Breast epithelium (tissue), 4 donors: ENCODE measurements at places on chromosomes 12 and 14.

DNA sequence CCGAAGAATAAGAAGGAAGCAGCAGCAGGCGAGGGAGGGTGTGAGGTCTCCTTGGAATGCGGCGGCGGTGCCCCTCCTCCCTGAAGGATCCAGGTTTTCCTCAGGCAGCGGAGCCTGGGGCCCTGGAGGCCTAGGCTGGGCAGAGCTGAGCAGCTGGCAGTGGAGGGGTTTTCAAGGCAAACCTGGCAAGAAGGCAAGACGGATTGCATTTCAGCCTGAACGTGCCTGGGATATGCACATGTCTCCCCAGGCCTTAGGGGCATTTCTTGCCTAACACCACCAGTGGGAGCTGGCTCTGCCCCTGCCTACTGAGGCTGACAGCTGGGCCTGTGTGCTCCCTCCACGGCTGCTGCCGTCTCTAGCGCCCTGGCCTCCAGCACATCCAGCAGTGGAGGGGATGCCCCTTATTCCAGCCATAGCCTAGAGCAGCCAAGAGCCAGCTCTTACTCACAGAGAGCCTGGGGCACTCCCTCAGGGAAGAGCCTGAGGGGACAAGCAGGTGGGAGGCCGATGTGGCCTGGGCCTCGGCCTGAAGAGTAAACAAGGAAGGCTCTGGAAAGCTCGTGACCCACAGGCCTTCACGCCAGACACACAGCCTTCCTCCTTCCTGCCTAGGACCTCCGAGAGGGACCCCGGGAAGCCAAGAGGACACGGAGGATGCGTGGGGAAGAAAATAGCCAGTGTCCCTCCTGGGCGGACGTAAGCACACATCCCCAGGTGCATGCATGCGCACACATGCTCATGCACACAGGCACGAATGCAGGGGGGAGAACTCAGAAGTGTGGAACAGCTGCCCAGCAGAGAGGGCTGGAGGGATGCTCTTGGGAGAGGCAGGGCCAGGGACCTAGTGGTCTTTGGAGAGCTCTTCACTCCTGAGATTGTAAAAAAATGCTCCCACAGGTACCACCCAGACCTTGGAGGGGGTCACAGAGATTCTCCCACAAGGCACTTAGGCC lies 23.0 kb upstream of the EIF2B2 start:
- peak overlapping the region; percentile 42 for H3K27ac ChIP-seq
- no peak overlapping the region for H3K4me3 ChIP-seq
- H3K36me3 ChIP-seq, result no peaks in the 10 kb centered on the region
- no peaks in the 10 kb centered on the region for H3K27me3 ChIP-seq

- H3K27ac ChIP-seq, result no peak overlapping the region
- no peaks in the 10 kb centered on the region for H3K4me1 ChIP-seq
- no peak for DNase-seq
- no peak overlapping the region for H3K4me3 ChIP-seq
- H3K27me3 ChIP-seq, result no peaks in the 10 kb centered on the region
- no peaks in the 10 kb centered on the region for H3K36me3 ChIP-seq
Observed at GRCh38 chr14:88682495-88683114, 110.1 kb downstream of the EML5 start.

DNA sequence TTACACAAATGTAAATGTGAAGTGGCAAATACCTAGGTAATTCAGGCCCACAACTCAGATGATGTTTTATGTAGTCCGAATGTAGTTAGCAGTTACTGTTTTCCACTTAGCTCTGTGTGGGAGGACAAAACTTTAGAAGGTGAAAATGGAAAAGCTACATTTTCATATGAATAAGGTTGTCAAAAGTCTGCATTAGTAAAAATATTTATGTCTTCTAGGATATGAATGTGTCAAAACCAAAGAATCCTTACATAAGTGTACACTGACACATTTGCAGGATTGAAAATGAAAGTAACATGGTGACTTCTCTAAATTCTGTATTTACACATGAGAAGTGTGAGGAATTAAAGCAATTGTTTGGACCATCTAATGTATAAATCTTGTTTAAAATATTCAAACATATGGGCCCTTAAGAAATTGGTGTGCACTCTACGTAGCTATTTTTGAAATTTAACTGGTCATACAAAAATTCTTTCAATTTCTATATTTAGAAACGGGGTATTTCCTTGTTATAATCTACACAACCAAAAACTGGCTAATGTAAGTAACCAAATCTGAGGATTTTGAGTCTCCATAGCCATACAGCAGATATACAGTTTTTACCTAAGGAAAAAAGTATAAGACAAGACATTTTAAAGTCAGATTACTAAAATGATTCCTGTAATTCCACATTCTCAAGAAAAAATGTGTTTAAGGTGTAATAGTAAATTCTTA lies 5.4 kb downstream of the CDKN1B start:
- H3K4me1 ChIP-seq, result peaks cover 8% of the 10 kb centered on the region
- peak overlapping the region; percentile 96 for H3K27ac ChIP-seq
- DNase-seq, result no peak
- H3K36me3 ChIP-seq, result no peaks in the 10 kb centered on the region
- H3K27me3 ChIP-seq, result no peaks in the 10 kb centered on the region

DNA sequence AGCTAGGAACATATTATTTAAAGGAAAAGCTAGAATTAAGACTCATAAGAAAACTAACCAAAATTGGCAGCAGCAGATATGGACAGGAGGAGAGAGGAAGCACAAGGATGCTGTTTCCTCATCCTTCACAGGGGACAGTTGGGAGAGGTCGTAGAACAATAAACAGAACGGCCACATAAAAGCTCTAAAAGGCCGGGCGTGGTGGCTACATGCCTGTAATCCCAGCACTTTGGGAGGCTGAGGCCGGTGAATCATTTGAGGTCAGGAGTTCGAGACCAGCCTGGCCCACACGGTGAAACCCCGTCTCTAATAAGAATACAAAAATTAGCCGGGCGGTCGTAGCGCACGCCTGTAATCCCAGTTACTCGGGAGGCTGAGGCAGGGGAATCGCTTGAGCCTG lies 10.5 kb downstream of the TCL1B start:
- H3K27ac ChIP-seq, result no peak overlapping the region
- no peaks in the 10 kb centered on the region for H3K36me3 ChIP-seq
- peaks cover 15% of the 10 kb centered on the region for H3K27me3 ChIP-seq

DNA sequence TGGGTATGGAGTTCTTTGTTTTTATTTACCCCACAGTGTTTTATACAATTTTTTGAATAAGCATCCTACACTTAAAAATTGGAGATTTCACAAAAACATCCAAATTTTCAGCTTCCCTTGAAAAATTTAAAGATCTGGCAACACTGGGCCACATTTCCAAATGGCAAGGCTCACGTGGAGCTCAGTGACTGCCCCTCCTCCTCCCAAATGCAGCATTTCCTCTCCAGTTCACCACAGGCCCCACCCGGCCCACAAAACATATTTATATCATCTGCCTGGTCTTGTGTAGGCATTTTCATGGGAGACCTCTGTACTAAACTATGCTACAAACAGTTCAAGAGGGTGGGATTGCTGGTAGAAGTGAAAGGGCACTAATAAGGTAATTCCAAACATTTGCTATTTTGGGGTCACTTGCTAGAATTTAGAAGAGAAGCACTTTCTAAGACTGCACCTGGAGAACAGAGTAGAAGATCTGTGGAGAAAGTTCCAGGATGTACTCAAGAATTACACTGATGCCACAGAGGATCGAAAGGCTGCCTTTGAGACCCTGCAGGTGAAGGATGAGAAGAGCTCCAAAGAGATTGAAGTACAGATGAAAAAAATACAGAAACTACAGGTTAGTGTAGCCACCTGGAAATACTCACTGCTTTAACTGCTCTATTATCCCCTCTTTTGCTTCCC lies 7.3 kb downstream of the FKBP11 start:
- H3K4me1 ChIP-seq, result no peaks in the 10 kb centered on the region
- DNase-seq, result no peak
- H3K27me3 ChIP-seq, result no peaks in the 10 kb centered on the region
- H3K4me3 ChIP-seq, result no peak overlapping the region
- H3K36me3 ChIP-seq, result no peaks in the 10 kb centered on the region
- H3K27ac ChIP-seq, result no peak overlapping the region

GRCh38 chr12:53999559-54000115 lies 324 bp upstream of the HOXC9 start:
- peak overlapping the region; percentile 71 for H3K4me3 ChIP-seq
- peak; percentile 64 for DNase-seq

- H3K4me1 ChIP-seq, result no peaks in the 10 kb centered on the region
- H3K27me3 ChIP-seq, result no peaks in the 10 kb centered on the region
- no peak overlapping the region for H3K27ac ChIP-seq
- no peak for DNase-seq
- H3K36me3 ChIP-seq, result no peaks in the 10 kb centered on the region
- no peak overlapping the region for H3K4me3 ChIP-seq
Observed at GRCh38 chr12:76611533-76611932, 52.0 kb upstream of the OSBPL8 start.

DNA sequence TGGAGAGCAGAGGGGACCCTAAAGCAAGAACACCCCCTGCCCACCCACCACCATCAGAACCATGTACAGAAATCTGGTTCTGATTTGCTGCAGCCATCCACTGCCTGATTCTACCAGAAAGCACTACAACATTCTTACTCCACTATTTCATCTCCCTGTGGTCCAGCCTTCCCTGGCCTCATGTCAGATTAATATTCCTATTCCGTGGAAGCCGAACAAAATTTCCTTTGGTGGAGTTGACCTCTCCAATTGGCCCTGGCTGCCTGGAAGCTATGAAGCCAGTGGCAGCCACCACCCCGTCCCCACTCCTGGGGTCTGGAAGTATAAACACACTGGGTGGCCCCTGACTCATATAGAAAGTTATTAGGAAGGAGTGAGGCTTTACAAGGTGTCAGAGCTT lies 60.2 kb downstream of the ANO2 start:
- H3K27ac ChIP-seq, result no peak overlapping the region
- no peak for DNase-seq
- no peaks in the 10 kb centered on the region for H3K36me3 ChIP-seq
- no peak overlapping the region for H3K4me3 ChIP-seq
- no peaks in the 10 kb centered on the region for H3K4me1 ChIP-seq
- no peaks in the 10 kb centered on the region for H3K27me3 ChIP-seq
